Amniotic stem cell (primary cell): ENCODE measurements at places on chromosomes 5 and 9.

GRCh38 chr9:10690546-10690945 is 77.7 kb upstream of the PTPRD start:
- DNase-seq, result no peak

DNA sequence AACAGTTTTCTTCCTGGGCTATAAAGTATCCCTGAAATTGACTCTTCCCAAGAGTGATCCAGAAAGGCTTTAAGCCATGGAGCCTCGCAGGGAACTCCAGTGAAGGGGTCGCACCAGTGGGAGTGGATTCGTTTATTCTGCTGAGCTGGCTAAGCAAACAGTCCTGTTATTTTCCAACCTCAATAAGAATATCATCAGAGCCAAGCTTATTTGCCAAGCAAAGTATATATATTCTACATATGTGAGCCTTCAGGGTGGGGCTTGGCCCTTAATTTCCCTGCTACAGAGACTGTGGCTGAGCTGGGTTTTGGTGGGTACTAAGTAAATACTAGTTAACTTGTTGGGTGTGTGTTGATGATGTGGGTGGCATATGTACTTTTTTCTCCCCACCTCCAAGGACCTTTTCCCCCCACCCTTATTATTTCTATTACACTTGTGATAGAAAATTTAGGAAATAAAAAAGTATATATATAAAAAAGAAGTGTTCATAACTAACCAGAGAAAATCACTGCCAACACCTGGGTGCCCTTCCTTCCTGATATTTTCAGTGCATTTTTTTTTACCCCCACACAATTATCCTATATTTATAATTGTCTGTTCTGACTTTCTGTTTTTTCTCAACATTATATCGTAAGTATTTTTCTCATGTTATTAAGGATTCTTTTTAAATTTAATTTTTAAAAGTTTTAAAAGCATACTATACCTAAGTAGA is 5.3 kb downstream of the GSN start:
- DNase-seq, result no peak

GRCh38 chr5:149580808-149581191 is 498 bp upstream of the ARHGEF37 start:
- no peak for DNase-seq

- DNase-seq, result no peak
These were observed 115.3 kb downstream of the MARCHF11 start for GRCh38 chr5:16064135-16064893.

DNA sequence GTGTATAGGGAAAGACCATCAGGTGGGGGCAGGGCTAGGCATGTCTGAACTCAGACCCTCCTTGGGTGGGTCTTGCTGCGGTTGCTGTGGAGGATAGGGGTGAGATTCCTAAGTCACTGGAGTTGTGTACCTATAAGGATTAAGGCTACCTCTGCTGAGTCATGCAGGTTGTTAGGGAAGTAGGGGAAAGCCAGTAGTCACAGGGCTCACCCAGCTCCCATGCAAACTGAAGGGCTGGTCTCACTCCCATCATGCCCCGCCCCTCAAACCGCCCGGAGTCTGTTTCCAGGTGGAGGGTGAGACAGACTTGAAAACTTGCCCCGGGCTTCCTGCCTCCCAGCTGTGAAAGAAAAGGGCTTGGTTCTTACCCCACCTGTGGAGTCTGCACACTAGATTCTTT is 161.8 kb downstream of the CAVIN4 start:
- no peak for DNase-seq

DNA sequence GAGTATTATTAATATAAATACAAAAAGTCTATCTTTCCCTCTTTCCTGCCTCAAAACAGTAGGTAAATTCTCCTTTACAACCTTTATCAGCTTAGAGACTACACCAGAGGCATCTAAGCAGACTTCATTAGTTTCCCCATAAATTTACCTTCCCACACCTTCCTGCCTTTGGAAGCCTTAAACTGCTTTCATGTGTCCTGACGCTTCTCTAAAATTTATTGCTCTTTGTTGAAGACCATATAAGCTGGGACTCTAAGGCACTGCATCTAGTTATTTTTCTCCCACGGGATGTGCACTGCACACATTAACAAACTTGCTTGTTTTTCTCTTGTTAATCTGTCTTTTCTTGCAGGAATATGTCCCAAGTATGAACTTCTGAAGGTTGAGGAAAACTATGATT is 51.8 kb downstream of the DEPDC1B start:
- DNase-seq, result no peak

DNA sequence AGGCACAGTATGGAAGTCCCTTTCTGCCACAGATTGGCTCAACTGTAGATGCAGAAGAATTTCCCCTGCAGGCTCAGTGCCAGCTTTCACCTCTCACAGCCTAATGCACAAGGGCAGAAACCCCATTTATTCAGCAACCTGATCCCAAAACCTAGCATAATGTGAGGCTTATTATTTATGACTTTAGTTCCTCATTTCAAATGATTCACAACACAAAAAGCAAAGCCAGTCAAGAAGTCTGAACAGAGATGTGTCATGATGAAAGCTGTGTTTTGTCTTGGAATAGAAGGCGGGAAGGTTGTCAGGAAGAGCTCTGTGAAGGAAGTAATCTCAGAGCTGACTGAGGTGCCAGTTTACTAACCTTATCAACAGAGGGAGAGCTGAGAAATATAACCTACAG is 369.7 kb downstream of the LRRC70 start:
- no peak for DNase-seq

GRCh38 chr9:35675204-35675603 is 1.5 kb downstream of the CA9 start:
- DNase-seq, result no peak

- no peak for DNase-seq
These were observed 310.2 kb downstream of the ARRDC3 start for GRCh38 chr5:91072881-91073280.

DNA sequence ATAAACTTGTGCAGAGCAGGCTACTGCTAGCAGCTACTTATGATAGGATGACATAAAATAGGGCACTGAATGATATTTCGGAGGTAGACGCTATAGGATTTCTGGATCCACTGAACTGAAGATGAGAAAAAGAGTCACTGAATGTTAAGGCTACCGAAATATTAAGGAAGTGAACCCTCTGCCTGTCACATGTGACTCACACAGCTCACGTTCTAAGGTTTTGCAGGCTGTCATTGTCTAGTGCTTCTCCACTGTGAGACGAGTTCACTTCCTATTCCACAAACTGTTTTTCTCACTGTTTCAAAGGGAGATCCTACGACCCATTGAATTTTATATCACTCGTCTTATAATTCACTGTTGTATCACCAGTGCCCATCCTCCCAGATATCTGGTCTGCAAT is 100.8 kb downstream of the CTNND2 start:
- DNase-seq, result no peak

GRCh38 chr5:4868140-4868735 is 271.9 kb upstream of the ADAMTS16 start:
- DNase-seq, result no peak

GRCh38 chr5:143614831-143615230 is 197.1 kb upstream of the HMHB1 start:
- no peak for DNase-seq

GRCh38 chr5:153809166-153809565 is 229.5 kb downstream of the FAM114A2 start:
- DNase-seq, result no peak

- DNase-seq, result no peak
These were observed 288.8 kb downstream of the ARL15 start for GRCh38 chr5:54021431-54022164.

DNA sequence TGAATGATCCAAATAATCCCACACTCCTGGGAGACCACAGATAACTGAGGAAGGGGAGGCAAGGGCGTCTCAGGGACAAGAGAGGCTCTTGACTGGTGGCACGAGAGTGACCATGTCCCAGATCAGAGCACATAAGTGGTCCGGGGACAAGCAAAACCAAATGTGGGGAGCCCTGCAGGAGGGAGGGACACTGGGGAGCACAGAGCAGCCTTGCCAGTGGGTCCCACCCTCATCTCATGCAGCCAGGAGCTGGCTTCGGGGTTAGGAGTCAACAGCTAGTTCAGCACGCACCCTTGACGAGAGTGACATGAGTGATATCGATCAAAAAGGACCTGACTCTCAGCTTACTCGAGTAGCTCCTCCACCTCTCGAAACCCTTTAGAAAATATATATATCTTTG is 16.5 kb upstream of the UBE2QL1 start:
- no peak for DNase-seq

GRCh38 chr5:36459176-36460135 is 146.9 kb upstream of the SLC1A3 start:
- no peak for DNase-seq

- no peak for DNase-seq
These were observed 4.9 kb upstream of the FRRS1L start for GRCh38 chr9:109171926-109172325.

DNA sequence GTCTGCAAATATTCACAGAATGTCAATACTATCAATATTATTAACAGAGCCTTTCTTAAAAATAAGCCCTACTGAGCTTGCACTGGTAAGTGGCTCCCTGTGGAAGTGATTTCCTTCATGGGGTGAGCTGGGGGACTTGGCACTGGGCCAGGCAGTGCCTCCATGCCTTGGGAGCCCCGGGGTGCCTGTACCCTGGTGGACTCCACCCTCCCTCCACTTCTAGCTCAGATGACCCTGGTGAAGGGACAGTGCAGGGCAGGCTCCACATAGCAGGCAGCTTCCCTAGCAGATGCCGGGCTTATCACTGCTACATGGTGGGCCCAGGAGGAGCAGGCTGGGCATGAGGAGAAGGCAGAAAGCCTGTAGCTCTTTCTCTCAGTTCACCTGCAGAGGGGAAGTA is 119.2 kb downstream of the DCP2 start:
- no peak for DNase-seq
